NCI-H2171 (cell line): ENCODE measurements at places on chromosomes 5 and 9.

GRCh38 chr5:102918986-102919610 lies 164.0 kb downstream of the PAM start:
- no peak for DNase-seq

DNA sequence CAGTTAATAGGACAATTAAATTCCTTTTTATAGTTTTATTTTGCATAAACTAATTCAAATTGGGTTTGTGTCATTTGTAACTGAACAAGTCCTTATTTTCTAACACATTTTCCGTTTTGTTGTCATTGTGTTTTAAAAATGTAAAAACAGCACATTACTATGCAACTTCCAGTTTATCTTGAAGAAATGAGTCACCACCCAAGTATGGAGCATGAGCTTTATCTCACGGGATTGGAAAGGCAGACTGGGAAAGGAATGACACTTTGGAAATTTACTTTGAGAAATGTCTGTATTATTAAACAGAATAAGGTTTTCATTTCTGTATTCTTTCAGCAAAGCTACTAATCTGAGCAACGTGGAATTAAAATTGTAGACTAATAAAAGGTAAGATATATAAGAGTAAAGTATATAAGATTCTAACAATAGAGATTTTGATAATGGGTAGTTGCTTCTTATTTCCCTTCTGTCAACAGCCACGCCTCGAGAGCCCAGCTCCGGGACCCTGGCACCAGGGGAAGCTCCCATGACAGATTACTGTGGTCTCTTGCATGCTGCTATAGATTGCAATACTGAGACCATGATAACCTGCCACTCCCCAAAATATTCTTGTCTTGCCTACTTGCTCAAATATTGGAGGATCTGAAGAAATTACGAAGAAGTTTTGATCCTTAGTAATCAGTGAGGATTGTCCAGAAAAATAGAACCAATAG lies 433.1 kb downstream of the CHSY3 start:
- DNase-seq: no peak

DNA sequence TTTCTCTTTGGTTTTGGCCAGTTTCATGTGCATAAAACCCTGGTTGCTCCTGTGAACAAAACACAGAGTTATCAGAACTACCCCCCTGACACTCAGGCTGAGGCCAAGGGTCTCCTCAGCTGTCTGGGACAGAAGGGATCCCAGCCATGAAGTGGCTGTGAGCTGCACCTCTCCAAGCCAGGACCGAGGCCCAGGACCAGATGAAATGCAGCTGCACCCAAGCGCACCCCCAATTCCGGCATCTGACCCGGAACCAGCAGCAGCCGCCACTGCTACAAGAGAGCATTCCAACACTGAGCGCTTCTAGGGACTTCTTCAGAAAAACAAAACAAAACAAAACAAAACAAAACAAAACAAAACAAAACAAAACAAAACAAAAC lies 16.0 kb upstream of the SLC25A51 start:
- DNase-seq: no peak

DNA sequence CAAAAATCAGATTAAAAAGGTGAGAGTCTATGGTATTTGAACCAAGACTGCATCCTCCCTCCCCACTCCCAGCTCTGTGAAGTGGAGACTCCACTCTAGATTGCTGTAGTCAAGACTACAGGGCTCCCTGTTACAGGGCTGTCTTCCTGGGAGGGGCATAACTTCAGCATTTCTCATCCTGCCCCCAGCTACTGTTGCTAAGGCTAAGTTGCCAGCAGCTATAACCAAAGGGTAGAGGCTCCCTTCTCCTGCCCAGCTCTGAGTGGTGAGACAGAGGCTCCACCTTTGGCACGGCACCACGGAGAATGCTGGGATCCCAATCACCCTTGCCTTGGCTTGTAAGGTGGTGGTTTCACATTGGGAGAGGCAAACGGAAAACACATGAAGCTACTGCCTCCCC lies 39.2 kb upstream of the GCNT4 start:
- no peak for DNase-seq

- no peak for DNase-seq
Measured at GRCh38 chr9:84277646-84278045, 62.9 kb downstream of the SLC28A3 start.
